SJSA1 (cell line): ENCODE measurements at places on chromosomes 4 and X. TPM values are rescaled to one million over a fixed set of nuclear protein-coding genes. Genes with fewer than 3 reads are reported as not detected.

DNA sequence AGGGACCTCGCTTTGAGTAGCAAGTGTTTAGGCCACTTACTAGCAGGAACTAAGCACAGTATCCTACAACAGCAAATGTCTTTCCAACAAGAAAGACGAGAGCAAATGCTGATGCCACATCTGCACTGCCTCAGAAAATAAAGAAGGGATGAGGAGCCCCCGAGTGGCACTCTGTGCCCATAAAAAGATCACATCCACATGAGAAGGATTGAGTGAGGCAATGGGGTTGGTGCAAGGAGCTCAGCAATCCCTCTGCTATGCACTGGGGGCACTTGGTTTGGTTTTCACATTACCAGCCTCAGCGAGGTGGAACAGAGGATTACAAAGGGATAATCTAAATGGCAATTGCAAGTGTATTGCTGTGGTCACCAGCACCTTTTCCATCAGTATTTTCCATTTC, 252.8 kb upstream of the SLC7A11 start:
- no peaks in the 10 kb centered on the region for H3K27me3 ChIP-seq
- H3K4me1 ChIP-seq, result no peaks in the 10 kb centered on the region
- no peaks in the 10 kb centered on the region for H3K36me3 ChIP-seq
- H3K4me3 ChIP-seq, result no peak overlapping the region

DNA sequence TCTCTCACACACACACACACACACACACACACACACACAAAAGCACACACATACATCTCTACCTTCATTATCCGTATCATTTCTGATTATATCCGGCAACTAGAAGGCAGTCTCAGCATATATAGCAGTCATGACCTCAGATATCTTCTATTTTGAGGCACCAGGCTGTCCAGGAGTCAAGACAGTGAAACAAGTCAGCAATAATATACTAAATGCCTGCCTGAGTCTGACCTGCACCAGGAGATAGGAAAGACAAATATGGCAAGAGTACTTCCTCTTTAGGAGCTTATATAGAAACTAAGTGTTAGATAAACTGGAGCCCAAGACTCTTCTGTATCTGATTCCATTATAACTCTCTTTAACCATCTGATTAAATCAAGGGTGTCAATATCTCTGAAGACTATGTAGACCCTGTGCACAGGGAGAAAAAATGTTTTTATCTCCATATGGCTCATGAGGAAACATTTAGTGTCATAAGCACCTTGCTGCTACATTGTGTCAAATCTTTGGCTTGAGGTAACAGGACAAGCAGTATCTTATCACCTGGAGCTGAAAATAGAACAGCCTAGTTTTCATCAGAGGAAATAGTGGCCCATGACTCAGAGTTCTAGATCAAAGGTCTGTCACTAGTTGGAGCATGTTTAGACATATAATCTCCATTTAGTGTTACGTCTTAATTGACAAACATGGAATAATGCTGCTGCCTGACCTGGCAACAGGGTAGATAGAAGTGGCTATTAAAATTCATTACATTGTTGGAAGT, 27.0 kb upstream of the FAM47B start:
- no peaks in the 10 kb centered on the region for H3K36me3 ChIP-seq
- no peaks in the 10 kb centered on the region for H3K27me3 ChIP-seq
- no peak for DNase-seq
- H3K4me3 ChIP-seq, result no peak overlapping the region

GRCh38 chr4:54215379-54216077, 13.6 kb upstream of the PDGFRA start:
- H3K4me3 ChIP-seq, result no peak overlapping the region
- peaks cover 33% of the 10 kb centered on the region for H3K4me1 ChIP-seq
- no peaks in the 10 kb centered on the region for H3K36me3 ChIP-seq
- H3K27me3 ChIP-seq, result no peaks in the 10 kb centered on the region

DNA sequence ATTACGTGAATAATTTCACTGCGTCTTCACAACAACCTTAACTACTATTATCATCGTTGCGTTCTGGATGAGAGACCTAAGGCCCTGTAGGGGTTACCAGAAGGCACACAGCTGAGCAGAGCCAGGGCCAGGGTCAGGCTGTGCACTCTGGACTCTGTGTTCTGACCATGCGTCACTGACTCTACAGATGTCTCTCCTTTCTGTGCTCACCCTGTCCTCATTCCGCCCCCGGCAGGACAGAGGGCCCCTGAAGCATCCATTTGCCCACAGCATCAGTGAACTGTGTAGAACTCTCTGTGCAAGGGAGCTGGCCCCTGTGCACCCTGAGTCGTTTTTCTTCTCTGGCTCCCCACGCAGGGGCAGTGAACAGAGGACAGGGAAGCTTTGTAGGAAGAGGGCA, 21.3 kb downstream of the GPKOW start:
- DNase-seq, result no peak
- no peak overlapping the region for H3K4me3 ChIP-seq
- H3K27ac ChIP-seq, result no peak overlapping the region
- H3K36me3 ChIP-seq, result no peaks in the 10 kb centered on the region
- H3K4me1 ChIP-seq, result peaks cover 4% of the 10 kb centered on the region; the same call in 1 of the 2 replicates

- H3K27ac ChIP-seq, result no peak overlapping the region
- H3K4me1 ChIP-seq, result no peaks in the 10 kb centered on the region
- no peaks in the 10 kb centered on the region for H3K27me3 ChIP-seq
- H3K36me3 ChIP-seq, result no peaks in the 10 kb centered on the region
- DNase-seq, result no peak
These were observed 383.9 kb downstream of the DCAF12L2 start for GRCh38 chrX:125782184-125782583.

DNA sequence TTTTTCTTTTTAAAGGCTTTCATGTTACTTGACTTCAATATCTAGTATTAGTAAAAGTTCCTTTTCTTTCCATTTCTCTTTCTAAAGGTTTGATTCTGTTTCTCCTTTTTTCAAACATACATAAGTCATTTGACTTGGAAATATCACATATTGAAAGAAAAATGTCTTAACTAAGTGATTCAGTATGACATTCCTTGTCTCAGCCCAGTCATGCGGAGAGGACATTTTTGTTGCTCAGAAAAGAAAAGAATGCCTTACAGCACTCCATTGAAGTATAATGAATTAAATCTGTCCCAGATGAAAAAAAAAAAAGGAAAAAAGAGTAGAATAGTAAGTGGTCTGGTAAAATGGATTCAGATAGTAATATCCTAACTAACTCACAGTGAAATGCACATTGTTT, 466.1 kb downstream of the ADGRL3 start:
- H3K4me1 ChIP-seq, result no peaks in the 10 kb centered on the region
- no peak overlapping the region for H3K27ac ChIP-seq
- no peak overlapping the region for H3K4me3 ChIP-seq
- DNase-seq, result no peak
- no peaks in the 10 kb centered on the region for H3K27me3 ChIP-seq

DNA sequence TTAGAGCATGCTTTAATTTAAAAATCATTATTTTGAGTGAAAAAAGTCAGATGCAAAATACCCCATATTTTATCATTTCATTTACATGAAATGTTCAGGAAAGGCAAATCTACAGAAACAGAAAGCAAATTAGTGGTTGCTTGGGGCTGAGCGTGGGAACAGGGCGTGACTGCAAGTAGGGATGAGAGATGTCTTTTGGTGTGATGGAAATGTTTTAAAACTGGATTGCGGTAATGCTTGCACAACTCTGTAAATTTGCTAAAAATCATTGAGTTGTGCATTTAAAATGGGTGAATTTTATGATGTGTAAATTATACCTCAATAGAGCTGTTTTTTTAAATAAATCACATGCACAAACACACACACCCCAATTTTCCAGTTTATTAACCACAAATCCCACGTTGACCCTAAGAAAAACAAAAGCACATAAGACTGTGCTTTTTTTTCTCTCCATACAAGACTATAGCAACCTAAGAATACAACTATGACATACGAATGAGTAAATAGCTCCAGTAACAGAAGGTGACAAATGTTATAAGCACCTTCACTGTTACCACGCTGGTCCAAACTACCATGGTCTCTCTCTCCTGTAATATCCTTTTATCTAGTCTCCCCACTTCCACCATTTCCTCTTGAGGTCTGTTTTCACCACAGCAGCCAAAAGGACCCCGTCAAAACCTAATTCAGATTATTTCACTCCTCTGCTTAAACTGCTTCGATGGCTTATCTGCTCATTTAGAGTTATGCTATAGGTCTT, 37.2 kb downstream of the FRMD7 start:
- no peak for DNase-seq
- no peaks in the 10 kb centered on the region for H3K27me3 ChIP-seq
- H3K4me3 ChIP-seq, result no peak overlapping the region
- no peaks in the 10 kb centered on the region for H3K36me3 ChIP-seq
- H3K4me1 ChIP-seq, result no peaks in the 10 kb centered on the region

DNA sequence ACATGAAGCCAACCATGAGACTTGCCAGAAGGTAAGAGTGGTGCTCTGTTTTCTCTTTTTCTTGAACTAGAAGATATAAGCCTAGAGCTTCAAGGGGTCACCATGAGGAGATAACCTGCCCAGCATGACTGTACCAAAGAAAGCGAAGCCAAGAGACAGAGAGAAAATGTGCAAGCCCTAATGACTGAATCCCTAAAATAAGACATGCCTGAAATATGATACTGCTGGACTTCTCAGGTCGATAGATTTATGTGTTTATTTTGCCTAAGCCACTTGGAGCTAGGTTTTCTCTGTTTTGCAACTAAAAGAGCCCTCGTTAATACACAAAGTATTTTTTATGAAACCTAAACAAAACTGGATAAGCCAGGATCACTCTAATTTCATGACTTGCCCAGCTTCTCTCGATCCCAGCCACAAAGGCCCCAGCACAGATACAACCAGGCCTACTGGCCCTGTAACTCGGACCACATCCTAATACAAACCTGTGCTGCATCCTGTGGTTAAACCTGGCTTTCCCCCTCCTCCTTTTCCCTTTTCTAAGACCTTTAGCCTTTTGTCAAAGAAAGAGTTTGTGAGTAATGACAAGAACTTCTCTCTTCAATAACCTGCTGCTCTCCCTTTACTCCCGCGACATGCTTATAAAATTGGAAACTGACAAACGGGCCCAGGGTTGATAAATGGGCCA, 185.8 kb downstream of the APBB2 start:
- H3K27me3 ChIP-seq, result no peaks in the 10 kb centered on the region
- DNase-seq, result no peak
- no peak overlapping the region for H3K27ac ChIP-seq
- no peak overlapping the region for H3K4me3 ChIP-seq
- H3K4me1 ChIP-seq, result no peaks in the 10 kb centered on the region

Gene RENBP
- 0.11 TPM in 1 of 2 replicates, not detected in the other for total RNA-seq

Gene F11
- total RNA-seq, result not detected in 2 replicates

Gene TRAM1L1
- 5.3 and 5.7 TPM in 2 replicates for total RNA-seq

Gene GPC4
- total RNA-seq, result 22.3 and 25.8 TPM in 2 replicates

Gene CCDC149
- 3.2 and 4.3 TPM in 2 replicates for total RNA-seq
